Stimulated activated CD8-positive, alpha-beta memory T cell treated with anti-CD3 and anti-CD28 coated beads, Interleukin-4, amount 100 ng/mL, for 24 hours (primary cell): ENCODE measurements at places on chromosomes 3 and 15.

GRCh38 chr3:186534113-186534669 lies 10.0 kb downstream of the CRYGS start:
- DNase-seq, result no peak

GRCh38 chr3:145313751-145314150 lies 847.2 kb downstream of the PLOD2 start:
- DNase-seq, result no peak

- DNase-seq, result no peak
These were observed 190.7 kb downstream of the LSAMP start for GRCh38 chr3:116254541-116254940.

DNA sequence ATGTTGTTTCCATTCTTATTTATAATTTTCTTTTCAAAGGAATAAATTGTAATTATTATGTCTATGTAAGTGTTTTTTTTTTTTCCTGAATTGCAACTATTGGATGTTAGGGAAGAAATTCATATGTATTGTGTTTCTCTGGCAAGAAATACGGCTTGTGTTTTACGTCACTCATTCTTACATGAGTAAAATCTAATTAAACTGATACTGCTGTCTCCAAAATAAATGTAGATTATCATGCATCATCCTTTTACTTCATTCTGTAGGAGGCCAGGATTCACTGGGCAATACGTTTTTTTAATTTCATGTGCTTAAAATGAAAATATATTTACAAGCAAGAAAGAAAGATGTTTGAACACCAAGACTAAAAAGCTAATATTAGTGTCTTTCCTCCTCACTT lies 590.8 kb downstream of the OTOL1 start:
- DNase-seq, result no peak

DNA sequence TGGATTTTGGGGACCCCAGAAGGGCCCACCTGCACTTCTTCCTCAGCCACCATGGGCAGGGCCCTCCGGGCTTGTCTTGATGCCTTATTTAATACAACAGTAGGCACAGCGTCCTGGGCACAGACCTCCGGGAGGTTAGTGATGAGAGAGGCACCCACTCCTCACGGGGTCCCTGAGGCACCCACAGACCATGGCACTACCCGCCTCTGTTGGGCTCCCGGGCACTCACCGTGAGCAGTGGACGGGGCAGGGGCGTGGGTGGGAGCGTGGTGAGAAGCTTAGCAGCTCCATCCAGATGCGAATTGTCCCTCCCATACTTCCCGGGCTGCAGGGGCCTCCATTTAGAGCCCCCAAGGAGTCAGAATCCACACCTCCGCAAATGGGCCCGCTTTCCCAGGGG lies 317 bp upstream of the MESP2 start:
- DNase-seq, result no peak

DNA sequence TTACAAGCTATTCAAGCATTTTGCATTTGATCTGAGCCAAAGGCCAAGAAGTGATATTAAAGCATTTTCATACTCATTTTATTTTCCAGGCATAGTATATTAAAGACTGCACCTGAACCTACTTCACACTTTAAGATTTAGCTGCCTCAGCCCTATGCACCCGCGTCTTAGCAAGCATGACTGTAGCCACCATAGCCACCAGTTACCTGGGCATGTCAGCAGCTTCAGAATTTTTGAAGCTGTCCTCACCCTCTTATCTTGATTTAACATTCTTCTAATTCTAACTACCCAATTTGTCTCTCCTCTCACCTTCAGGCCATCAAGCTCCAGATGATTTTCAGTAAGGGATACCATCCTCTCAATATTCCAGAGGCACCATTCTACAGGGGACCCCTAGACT lies 39.1 kb upstream of the KLHL6 start:
- DNase-seq, result no peak

GRCh38 chr3:2860626-2861025 lies 249.5 kb downstream of the IL5RA start:
- no peak for DNase-seq

- DNase-seq, result no peak
These were observed 14.1 kb downstream of the LOXL1 start for GRCh38 chr15:73940061-73940981.

DNA sequence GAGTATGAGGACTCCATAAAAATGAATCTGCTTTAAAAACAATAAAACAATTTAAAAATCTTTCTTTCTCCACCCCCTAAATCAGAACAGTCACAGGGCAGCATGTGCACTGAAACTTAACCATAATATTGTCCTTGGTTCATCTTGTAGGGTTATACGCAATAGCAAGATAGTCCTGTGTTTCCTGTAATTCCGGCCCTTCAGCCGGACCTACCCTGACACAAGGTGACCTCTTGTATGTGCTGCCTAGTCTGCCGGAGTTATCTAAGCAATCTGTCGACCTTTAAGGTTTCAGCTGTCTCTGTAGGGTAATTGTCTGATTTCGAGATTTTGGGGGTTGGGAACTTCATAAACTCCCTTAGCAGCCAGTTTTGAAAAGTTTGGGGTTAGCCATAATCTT lies 99.9 kb downstream of the DHX36 start:
- no peak for DNase-seq

DNA sequence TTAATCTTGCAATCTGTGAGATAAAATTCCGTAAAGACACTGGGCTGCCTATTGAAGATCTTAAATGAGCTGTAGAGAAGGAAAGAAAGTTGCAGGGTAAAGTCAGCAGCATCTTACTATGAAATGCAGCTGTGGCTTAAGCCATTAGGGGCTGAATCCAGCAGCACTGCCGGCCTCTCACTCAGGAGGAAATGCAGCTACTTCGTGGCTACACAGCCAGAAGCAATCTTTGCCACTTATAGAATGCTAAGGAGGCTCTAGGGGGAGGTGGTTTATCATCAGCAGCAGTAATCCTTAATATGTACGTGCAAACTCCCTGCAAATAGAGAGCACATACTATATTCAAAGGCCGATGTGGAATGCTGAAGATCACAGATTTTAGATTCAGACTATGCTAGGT lies 19.1 kb upstream of the MCTP2 start:
- no peak for DNase-seq

DNA sequence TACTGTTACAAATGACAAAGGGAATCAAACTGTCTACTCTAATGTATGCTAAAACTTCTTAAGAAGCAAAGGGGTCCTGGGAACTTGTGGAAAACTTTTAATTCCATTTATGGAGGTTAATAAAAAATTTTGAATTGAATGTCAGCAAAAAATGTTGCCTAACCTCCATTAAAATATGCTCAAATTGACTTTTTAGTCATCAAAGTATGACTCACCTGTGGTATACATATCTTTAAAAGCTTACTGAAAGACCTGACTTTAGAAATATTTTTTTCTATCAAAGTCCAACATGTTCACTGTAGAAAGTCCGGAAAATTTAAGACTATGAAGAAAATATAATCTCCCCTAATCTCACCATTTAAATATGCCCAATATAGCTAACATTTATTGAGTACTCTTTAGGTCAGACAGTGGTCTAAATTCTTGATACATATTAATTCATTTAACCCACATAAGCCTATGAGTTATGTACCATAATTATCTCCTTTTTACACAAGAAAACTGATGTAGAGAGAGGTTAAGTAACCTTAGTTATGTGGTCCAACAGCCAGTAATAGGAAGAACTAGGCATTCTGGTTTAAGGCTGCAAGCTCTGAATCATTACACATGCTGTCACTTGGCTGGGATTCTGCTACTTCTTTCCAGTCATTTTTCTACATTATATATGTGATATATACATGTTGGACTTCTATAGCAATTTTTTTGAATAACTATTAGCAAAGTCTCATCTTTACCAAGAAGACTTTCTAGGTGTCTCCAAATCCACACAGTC lies 83.6 kb downstream of the PDZRN3 start:
- DNase-seq, result no peak

- peak; percentile 57 for DNase-seq
These were observed 238.4 kb upstream of the MDFIC2 start for GRCh38 chr3:70550723-70551319.

GRCh38 chr3:142106548-142106947 lies 42.8 kb downstream of the TFDP2 start:
- no peak for DNase-seq

GRCh38 chr3:187567661-187568121 lies 102.5 kb downstream of the SST start:
- DNase-seq, result no peak

GRCh38 chr3:7280318-7280717 lies 419.4 kb downstream of the GRM7 start:
- DNase-seq, result no peak

DNA sequence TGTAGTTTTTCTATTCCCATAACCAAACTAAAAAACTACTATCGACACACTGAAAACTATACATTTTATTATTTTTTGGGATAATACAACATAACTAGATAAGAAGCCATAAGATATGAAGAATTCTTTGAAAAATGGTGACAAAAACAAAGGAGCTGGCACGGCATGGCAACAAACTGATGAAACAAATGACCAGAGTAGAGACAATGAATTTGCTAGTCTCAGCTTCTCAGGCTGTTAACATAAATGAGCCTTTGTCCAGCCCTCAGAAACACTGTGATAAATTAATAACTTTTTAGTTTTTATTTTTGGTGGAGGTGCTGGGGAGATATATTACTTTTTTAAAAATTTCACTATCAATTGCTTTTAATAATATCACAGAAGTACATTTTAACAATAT lies 100.7 kb downstream of the SMARCC1 start:
- DNase-seq, result no peak

GRCh38 chr3:32844914-32845313 lies 27.1 kb downstream of the TRIM71 start:
- no peak for DNase-seq

- DNase-seq, result no peak
These were observed 2.6 kb upstream of the SLC9A9 start for GRCh38 chr3:143850877-143851276.

DNA sequence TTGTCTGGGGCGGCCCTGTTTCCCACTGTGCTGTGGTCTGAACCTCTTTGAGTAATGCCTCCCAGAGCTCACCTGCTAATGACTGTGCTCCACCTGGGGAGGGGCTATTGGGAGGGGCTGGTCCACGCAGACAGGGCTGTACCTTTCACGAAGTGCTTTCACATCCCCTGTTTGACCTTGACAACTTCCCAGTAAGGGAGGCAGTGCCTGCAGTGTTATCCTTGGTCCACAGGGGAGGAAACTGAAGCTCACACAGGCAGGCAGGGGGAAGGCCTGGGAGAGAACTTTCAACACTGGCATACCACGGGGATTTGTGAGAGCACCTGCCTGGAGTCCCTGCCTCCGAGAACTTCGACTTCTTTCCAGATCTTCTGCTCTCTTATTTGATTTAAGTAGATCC lies 91.2 kb downstream of the CACNA1D start:
- DNase-seq, result no peak

- DNase-seq, result no peak
These were observed 8.1 kb downstream of the CAV3 start for GRCh38 chr3:8741581-8742261.

GRCh38 chr3:183844606-183845005 lies 19.2 kb upstream of the MAP6D1 start:
- DNase-seq, result no peak

GRCh38 chr3:138890555-138891187 lies 55.9 kb upstream of the PIK3CB start:
- no peak for DNase-seq

DNA sequence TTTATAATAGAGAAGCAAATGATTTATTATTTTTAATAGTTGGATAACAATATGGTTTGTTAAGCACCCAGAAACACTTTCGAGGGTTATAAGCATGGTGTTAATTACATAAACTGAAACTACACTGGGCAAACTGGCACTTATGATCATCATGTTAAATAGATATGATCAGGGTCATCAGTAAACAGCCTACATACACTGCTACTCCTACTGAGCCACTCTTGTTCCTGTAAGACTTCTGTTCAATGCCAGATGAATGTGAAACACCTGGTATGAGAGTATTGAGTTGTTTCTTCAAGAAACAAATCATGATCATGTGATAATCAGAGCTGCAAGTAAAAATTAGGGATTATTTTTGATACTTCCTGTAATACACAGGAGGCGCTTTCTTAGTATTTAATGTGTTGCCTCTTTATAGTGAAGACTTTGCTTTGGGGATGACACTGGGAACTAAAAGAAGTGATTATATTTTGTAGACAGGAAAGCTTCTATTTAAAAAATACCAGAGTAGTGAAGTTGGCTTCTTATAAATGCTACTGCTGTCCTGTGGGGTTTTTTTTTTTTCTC lies 32.3 kb upstream of the UTS2B start:
- DNase-seq, result no peak

DNA sequence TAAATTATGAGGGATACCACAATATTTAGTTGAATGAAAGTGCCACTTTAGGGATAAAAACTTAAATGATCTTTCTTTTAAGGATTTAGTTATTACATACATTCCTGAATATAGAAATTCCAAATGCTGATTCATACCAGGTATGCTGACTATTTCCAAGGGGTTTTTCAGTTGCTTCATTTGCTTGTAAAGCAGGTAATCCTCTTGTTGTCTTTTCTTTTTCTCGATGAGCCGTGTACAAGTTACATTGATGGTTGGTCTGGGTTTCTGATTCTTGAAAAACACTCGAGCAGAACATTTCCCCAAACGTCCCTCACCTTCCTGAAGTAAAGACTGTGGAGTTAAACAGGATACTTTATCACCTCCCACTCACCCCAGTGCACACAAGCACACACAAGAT lies 21.7 kb downstream of the RARRES1 start:
- DNase-seq, result no peak

DNA sequence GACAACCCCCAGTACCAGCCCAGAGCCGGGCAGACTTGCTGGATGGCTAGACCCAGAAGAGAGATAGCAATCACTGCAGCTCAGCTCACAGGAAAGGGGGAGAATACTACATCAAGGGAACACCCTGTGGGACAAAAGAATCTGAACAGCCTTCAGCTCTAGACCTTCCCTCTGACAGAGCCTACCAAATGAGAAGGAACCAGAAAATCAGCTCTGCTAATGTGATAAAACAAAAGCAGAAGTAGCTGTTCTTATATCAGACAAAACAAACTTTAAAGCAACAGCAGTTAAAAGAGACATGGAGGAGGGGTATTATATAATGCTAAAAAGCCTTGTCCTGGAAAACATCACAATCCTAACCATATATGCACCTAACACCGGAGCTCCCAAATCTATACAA lies 283.3 kb downstream of the KLF13 start:
- no peak for DNase-seq
